ENCODE measurements at places on chromosomes 12 and 14. TPM values are rescaled to one million over a fixed set of nuclear protein-coding genes. Genes with fewer than 3 reads are reported as not detected.

DNA sequence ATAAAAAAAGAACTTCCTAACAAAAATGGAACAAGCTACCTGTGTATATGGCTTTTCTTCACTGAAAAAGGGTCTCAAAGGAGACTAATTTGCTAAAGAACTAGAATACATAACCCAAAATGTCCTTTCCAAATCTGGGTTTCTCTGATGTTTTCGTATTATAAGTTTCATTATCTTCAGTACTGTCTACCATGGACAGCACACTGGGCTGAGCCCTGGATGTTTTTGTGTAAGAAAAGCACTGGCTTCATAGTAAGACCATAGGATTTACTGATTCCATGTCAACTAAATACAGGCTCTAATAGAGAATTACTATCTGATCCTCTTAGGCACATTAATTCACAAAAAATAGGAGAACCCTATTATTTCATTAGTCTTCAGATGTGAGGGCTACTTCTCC, 94.3 kb upstream of the GPHB5 start:
- peaks cover 29% of the 10 kb centered on the region for H3K36me3 ChIP-seq
- no peak overlapping the region for H3K4me3 ChIP-seq
- no peak for DNase-seq
- H3K27ac ChIP-seq: no peak overlapping the region
- no peaks in the 10 kb centered on the region for H3K4me1 ChIP-seq
- no peaks in the 10 kb centered on the region for H3K27me3 ChIP-seq

GRCh38 chr12:14913381-14913781, 25.0 kb downstream of the ERP27 start:
- peaks cover 40% of the 10 kb centered on the region for H3K36me3 ChIP-seq
- no peak overlapping the region for H3K27ac ChIP-seq
- H3K27me3 ChIP-seq: no peaks in the 10 kb centered on the region
- no peak overlapping the region for H3K4me3 ChIP-seq
- no peak for DNase-seq
- H3K4me1 ChIP-seq: peaks cover 25% of the 10 kb centered on the region

- no peaks in the 10 kb centered on the region for H3K4me1 ChIP-seq
- peaks cover 6% of the 10 kb centered on the region for H3K27me3 ChIP-seq
- H3K36me3 ChIP-seq: no peaks in the 10 kb centered on the region
- H3K27ac ChIP-seq: no peak overlapping the region
Measured at GRCh38 chr14:104644656-104645378, 40.2 kb upstream of the TMEM179 start.

DNA sequence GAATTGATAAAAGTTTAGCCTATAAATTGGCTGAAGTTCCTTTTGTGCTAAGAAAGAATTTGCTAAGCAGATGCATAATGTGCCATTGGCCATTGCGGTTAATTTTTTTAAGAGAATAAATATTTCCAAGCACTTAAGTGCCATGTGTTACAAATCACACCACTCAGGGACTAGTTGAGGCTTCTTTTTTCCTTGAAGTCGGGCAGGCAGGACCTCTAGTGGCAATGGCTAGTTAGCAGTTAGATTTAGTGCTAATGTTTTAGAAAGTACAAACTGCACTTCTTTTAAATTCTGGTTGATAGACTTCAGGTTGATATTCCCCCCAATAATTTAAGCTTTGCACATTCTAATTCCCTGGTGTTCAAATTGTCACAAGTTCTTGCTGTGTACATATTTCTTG, 294.3 kb downstream of the APAF1 start:
- H3K27ac ChIP-seq: no peak overlapping the region
- H3K4me3 ChIP-seq: no peak overlapping the region
- H3K4me1 ChIP-seq: no peaks in the 10 kb centered on the region
- DNase-seq: peak; percentile 11

DNA sequence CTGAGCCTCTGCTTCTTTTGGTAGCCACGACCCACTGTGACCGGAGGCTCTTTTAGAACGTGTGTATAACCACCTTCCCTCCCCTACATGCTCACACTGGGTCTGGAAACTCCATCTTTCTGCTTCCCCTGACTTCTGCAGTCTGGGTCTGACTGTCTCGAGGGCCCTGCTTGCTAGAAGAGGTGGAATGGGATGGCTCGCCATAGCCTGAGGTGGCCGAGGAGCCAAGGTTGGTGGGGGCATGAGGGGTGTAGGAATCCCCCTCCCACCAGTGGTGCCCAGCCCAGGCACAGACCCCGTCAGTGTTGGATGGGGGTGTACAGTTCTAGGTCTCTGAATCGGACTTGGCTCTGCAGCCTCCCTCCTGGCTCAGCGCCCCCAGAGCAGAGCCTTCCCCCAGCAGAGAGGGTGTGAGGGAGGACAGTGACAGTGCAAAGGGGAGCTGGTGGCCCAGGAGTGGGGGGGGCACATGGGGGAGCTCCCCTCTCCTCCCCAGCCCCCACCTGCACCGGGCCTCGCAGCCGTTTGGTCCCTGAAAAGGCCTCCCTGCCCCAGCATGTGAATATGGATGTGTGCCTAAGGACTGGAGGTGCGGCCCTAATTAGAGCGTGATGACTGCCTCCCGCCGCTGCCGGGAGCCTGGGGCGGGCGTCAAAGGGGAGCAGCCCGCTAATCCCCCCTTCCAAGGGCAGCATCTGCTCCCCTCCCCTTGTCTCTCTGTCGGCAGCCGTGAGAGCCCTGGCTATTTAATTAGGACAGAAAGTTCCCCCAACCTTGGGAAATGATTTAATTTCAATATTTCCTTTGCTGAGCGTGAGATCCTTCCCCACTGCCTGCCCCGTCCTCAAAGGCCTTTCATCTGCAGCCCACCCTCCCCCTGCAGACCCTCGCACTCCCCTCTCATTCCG, 196.2 kb upstream of the C14orf180 start:
- H3K36me3 ChIP-seq: peaks cover 2% of the 10 kb centered on the region
- no peak overlapping the region for H3K27ac ChIP-seq
- no peak for DNase-seq
- no peak overlapping the region for H3K4me3 ChIP-seq
- no peaks in the 10 kb centered on the region for H3K27me3 ChIP-seq

- H3K27me3 ChIP-seq: peaks cover 20% of the 10 kb centered on the region
- no peak for DNase-seq
Measured at GRCh38 chr14:74569806-74570591, 42.0 kb downstream of the LTBP2 start.

- no peak overlapping the region for H3K4me3 ChIP-seq
- H3K36me3 ChIP-seq: peaks cover 6% of the 10 kb centered on the region
- no peak for DNase-seq
- no peaks in the 10 kb centered on the region for H3K27me3 ChIP-seq
Measured at GRCh38 chr12:76810671-76811419, 46.9 kb downstream of the ZDHHC17 start.

GRCh38 chr14:59925797-59926196, 5.9 kb downstream of the LRRC9 start:
- H3K27ac ChIP-seq: peak overlapping the region; percentile 74
- no peaks in the 10 kb centered on the region for H3K36me3 ChIP-seq
- H3K27me3 ChIP-seq: peaks cover 9% of the 10 kb centered on the region

GRCh38 chr12:120065472-120065871, 51.1 kb downstream of the RAB35 start:
- H3K27ac ChIP-seq: no peak overlapping the region
- H3K4me3 ChIP-seq: no peak overlapping the region
- no peaks in the 10 kb centered on the region for H3K27me3 ChIP-seq
- H3K36me3 ChIP-seq: peaks cover 43% of the 10 kb centered on the region

DNA sequence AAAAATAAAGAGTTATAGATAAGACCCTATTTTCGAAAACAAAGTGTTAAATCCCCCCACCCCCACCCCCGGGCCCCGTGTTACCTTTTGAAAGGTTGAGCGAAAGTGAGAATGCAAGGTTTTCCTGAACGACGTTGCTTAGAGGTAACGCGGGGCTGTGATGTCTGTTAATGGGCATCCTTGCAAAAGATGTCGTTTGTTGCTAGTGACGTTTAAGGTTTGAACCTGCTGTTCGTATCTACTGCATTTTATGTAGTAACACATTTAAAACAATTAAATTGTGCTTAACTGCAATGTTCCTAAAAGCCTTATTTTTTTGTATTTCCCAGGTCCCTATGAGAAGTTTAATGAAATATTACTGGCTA, 1.2 kb downstream of the CPSF6 start:
- peaks cover 30% of the 10 kb centered on the region for H3K36me3 ChIP-seq
- DNase-seq: peak; percentile 60

- no peaks in the 10 kb centered on the region for H3K27me3 ChIP-seq
- DNase-seq: peak; percentile 31
- H3K4me1 ChIP-seq: peaks cover 39% of the 10 kb centered on the region
- H3K36me3 ChIP-seq: peaks cover 28% of the 10 kb centered on the region
- H3K27ac ChIP-seq: peak overlapping the region; percentile 92
- H3K4me3 ChIP-seq: peak overlapping the region; percentile 94
Measured at GRCh38 chr14:92794547-92794941, 439 bp downstream of the GOLGA5 start.

GRCh38 chr14:105519946-105520698, 6.3 kb upstream of the TMEM121 start:
- peaks cover 27% of the 10 kb centered on the region for H3K27me3 ChIP-seq
- no peaks in the 10 kb centered on the region for H3K4me1 ChIP-seq
- H3K36me3 ChIP-seq: no peaks in the 10 kb centered on the region
- no peak overlapping the region for H3K27ac ChIP-seq
- no peak overlapping the region for H3K4me3 ChIP-seq
- no peak for DNase-seq

GRCh38 chr12:85393606-85394005, 113.6 kb downstream of the ALX1 start:
- no peaks in the 10 kb centered on the region for H3K36me3 ChIP-seq
- no peak for DNase-seq
- no peak overlapping the region for H3K27ac ChIP-seq
- no peak overlapping the region for H3K4me3 ChIP-seq
- H3K27me3 ChIP-seq: no peaks in the 10 kb centered on the region

- H3K4me1 ChIP-seq: peaks cover 2% of the 10 kb centered on the region
- H3K4me3 ChIP-seq: no peak overlapping the region
- DNase-seq: no peak
- peaks cover 2% of the 10 kb centered on the region for H3K27me3 ChIP-seq
- H3K27ac ChIP-seq: no peak overlapping the region
Measured at GRCh38 chr12:3603576-3603975, 112.6 kb downstream of the PRMT8 start.

DNA sequence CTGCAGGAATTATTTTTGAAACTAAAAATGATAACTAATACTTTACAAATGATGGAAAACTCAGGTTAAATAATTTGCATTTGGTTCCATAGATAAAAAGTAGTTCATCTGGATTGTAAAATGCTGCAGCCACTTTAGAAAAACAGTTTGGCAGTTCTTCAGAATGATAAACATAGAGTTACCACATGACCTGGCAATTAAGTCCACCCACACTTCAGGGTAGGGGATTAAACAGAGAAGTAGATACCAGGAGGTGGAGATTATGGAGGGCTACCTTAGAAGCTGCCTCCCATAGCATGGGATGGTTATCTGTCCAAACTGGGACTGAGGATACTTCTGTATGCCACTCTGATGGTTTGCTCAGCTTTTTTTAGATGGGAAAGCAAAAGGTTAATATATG, 22.2 kb downstream of the ARF6 start:
- H3K4me1 ChIP-seq: peaks cover 27% of the 10 kb centered on the region
- H3K27me3 ChIP-seq: no peaks in the 10 kb centered on the region
- no peak overlapping the region for H3K27ac ChIP-seq
- H3K4me3 ChIP-seq: no peak overlapping the region

- H3K27ac ChIP-seq: no peak overlapping the region
- no peak overlapping the region for H3K4me3 ChIP-seq
- peaks cover 4% of the 10 kb centered on the region for H3K36me3 ChIP-seq
- DNase-seq: no peak
Measured at GRCh38 chr12:1977588-1977987, 26.7 kb downstream of the DCP1B start.

- H3K36me3 ChIP-seq: no peaks in the 10 kb centered on the region
- DNase-seq: no peak
- no peaks in the 10 kb centered on the region for H3K27me3 ChIP-seq
- peak overlapping the region; percentile 70 for H3K4me3 ChIP-seq
- peaks cover 44% of the 10 kb centered on the region for H3K4me1 ChIP-seq
- peak overlapping the region; percentile 91 for H3K27ac ChIP-seq
Measured at GRCh38 chr12:50923361-50924130, 28.8 kb upstream of the HIGD1C start.

- peaks cover 57% of the 10 kb centered on the region for H3K27me3 ChIP-seq
- no peak for DNase-seq
- no peaks in the 10 kb centered on the region for H3K36me3 ChIP-seq
- no peak overlapping the region for H3K4me3 ChIP-seq
Measured at GRCh38 chr14:69572841-69573135, 1.9 kb downstream of the CCDC177 start.

GRCh38 chr12:51171884-51172514, 936 bp downstream of the TFCP2 start:
- H3K27me3 ChIP-seq: no peaks in the 10 kb centered on the region
- no peak for DNase-seq
- peaks cover 17% of the 10 kb centered on the region for H3K4me1 ChIP-seq
- H3K36me3 ChIP-seq: peaks cover 6% of the 10 kb centered on the region
- H3K4me3 ChIP-seq: no peak overlapping the region

GRCh38 chr12:6336079-6336888, 5.6 kb downstream of the TNFRSF1A start:
- H3K4me1 ChIP-seq: peaks cover 47% of the 10 kb centered on the region
- no peak overlapping the region for H3K4me3 ChIP-seq
- DNase-seq: peak; percentile 83
- H3K27ac ChIP-seq: no peak overlapping the region

GRCh38 chr12:62873116-62873825, 61.7 kb downstream of the PPM1H start:
- no peaks in the 10 kb centered on the region for H3K27me3 ChIP-seq
- H3K4me3 ChIP-seq: no peak overlapping the region
- no peaks in the 10 kb centered on the region for H3K36me3 ChIP-seq

Gene WIF1
- total RNA-seq: not detected

Gene POTEM
- not detected for total RNA-seq

Gene DLK1
- not detected for total RNA-seq

Gene SOAT2
- total RNA-seq: 5.3 TPM
